ENCODE measurements at places on chromosomes 4 and X.
A peak's percentile ranks its signal among the peaks of the same experiment; 100 is the strongest.

DNA sequence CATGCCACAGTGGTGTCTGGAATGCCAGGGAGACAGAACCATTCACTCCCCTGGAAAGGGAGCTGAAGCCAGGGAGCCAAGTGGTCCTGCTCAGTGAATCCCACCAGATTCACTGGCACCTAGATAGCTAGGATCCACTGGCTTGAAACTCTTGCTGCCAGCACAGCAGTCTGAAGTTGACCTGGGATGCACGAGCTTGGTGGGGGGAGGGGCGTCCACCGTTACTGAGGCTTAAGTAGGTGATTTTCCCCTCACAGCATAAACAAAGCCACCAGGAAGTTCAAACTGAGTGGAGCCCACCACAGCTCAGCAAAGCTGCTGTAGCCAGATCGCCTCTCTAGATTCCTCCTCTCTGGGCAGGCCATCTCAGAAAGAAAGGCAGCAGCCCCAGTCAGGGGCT, 413.3 kb downstream of the PRDM5 start:
- no peak for DNase-seq

DNA sequence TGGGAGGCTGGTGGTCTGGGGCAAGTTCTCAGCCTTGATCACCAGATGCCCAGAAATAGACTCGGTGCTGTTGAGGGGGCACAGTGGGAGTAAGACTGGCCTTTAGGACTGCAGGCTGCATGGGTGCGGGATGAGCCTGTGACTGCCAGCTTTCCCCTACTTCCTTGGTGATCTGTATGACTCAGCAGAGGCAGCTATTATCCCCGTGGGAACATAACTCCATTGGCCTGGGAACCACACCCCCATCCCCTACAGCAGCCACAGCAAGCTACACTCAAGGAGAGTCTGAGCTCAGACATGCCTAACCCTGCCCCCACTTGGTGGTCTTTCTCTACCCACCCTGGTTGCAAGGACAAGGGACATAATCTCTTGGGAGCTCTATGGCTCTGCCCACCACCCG, 20.6 kb downstream of the CLIC2 start:
- no peak for DNase-seq

- DNase-seq: no peak
These were observed 316.8 kb downstream of the HS3ST1 start for GRCh38 chr4:11111876-11112275.

DNA sequence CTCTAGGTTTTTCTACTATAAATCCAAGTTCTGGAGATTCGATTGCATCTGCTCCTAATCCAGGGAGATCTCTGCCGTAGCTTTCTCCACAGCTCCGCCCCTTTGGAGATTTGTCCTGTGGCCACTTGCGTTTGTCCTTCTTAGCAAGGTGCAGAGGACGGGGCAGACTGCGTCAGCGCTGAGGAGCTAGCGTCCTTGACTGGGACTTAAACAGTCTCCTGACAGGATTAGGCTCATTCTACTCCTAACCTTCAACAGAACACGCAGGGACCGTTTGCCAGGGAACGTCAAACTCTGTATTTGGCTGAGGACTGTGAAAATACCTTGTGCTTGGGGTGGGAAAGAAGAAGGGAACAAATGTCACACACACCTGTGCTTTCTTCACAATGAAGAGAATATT, 38.6 kb downstream of the SORBS2 start:
- no peak for DNase-seq

DNA sequence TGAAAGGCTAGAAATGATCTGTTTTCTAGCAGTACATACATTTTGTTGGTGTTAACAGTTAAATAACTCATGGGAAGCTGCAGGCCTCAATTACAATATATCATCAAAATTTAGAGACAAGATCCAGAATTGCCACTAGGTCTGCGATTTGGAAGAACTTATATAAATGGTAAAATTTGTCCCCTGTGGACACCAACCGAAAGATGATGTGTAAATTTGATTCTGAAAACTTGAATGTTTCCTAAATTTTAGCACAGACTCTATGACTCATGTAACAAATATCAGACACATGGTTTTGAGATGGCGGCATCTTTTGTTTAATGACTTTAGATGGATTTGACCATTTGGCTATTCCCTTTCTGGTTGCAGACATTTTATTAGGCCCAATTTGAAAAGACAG, 6.0 kb upstream of the HPGDS start:
- DNase-seq: no peak

GRCh38 chrX:141857479-141857878, 19.4 kb downstream of the MAGEC3 start:
- no peak for DNase-seq

DNA sequence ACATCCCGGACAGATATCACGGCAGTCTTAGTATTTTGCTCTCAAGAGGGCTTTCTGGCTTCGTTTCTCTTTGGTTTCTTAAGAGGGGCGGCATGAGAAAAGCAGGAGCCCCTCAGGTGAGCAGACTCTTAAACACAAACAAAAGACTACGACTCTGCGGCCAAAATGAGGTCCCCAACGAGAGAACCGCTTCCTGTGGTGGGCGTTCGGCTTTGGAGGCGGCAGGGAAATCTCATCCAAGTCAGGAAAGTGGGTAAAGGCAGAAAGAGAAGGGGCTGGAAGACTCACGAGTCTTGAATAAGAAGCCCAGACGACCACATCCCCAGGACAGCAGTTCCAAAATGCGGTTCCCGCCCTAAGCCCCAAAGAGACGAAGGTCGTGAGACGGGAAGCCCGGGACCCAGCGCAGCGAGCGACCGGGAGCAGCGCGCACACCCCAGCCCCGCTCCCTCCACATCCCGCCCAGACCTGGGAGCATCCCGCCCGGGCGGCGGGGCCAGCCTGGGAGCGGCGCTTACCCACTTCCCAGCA, 409 bp downstream of the UGDH start:
- no peak for DNase-seq

GRCh38 chr4:47942081-47942819, 27.9 kb upstream of the NFXL1 start:
- DNase-seq: no peak

GRCh38 chrX:11704725-11705495, 39.2 kb upstream of the ARHGAP6 start:
- no peak for DNase-seq

DNA sequence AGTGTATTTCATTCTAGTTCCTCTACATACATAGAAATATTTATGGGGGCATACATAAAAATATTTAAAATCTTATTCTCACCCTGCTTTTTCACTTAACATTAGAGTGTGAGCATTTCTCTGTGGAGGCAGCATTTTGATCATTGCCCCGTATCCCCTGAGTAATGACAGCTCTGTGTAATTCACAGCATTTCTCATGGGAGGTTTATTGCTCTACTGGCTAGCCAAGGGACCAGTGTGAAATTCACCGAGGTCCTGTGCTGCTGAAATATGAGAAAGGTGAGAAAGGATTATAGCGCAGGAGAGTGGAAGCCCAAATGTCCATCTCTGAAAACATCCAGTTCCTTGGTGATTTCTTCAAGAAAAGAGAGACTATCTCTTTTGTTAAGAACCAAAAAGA, 22.9 kb downstream of the PDGFC start:
- no peak for DNase-seq

- DNase-seq: no peak
These were observed 79.4 kb downstream of the MSL3 start for GRCh38 chrX:11837437-11837836.

DNA sequence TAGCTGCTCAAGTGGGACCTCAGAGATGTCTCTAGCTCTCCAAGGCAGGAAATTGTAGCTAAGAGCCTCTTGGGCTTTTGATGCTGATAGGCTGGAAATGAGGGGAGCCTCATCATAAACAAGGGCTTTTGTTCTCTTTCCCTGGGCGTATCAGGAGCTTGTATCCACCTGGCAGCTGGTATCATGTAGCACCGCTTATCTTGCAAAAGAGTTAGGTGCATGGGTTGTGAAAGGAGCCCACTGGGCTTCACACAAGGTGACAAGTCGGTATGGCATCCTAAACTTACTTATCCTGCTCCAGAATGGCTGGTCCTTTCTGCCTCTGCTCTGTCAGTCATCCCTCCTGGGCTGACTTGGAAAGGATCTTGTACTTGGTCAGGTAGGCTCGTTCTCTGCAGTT, 565.8 kb downstream of the GRXCR1 start:
- no peak for DNase-seq

DNA sequence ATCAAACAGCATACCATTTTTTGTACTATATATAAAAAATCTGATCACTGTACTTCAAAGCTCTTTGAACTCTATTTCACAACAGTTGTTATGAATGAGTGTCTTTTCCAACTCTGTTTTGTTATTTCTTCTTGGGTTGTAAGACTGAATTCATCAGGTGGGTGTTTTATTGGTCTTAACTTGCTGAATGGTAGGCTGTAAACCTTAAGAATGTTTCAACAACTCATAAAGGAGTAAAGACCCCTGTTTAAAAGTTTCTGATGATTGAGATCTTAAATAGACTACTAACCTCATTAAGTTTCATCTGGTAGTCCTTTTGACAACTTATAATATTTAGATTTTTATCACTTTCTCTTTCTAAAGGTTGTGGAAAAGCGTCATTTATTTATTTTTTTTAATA, 18.4 kb upstream of the STAG2 start:
- no peak for DNase-seq

GRCh38 chrX:378443-378842, 8.3 kb downstream of the PPP2R3B start:
- DNase-seq: no peak

DNA sequence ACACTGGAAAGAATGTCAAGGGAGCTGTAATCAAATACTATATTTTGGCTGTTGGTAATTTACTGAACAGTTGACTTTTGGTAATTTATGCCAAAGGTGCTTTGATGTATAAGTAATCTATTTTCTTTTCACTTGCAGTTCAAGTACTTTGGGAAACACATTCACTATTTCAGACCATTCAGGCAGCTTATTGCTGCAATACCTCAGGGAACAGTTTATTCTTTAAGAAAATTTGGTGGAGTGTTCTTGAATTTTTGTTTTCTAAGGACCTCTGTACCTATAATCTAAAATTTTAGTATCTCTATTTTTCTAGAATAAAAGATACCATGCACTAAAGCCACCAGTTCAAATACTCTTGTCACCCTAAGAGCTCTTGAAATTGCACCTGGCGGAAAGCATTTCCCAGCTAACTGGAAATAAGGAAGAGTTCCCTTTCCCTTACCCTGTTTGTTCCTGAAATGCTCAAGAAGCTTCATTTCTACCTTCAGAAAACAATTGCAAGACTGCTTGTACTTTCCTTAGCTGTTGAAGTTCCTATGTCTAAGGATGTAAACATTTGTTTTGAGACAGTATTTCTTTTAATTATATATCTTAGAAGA, 633.5 kb upstream of the FAT1 start:
- no peak for DNase-seq

DNA sequence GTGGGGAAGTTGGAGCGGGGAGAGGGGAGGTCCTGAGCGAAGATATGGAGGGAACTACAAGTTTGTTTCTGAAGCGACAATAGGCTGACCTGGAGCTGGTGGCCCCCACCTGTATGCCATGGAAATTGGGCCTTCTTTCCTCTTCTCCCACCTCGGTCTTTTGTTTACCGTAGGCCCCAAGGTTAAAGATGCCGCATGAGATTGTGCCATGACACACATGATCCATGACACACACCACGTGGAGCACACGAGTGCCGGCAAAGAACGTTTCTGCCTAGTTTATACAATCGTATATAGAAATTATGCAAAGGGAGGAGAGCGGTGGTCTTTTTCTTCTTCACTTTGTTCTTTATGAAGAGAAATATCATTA, 408 bp downstream of the TMEM33 start:
- DNase-seq: peak; percentile 21

GRCh38 chrX:103556963-103557612, 28.2 kb upstream of the TCEAL4 start:
- DNase-seq: no peak

DNA sequence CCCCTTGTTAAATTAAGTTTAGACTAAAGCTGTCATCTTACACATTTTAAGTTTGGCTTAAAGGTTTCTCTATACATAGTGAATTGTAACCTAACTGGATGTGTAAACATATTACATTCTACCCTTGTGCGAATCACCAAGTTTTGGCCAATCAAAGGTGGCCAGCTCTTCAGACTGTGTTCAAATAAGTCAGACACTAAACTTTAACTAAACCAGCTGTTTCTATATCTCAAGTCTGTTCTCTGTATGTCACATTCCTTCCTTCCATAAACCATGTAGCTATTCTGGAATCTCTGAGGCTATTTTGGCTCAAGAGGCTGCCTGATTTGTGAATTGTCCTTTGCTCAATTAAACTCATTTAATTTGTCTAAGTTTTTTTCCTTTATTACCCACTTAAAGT, 6.7 kb downstream of the SULT1B1 start:
- no peak for DNase-seq

- peak; percentile 6 for DNase-seq
These were observed 12.5 kb downstream of the ATP11C start for GRCh38 chrX:139920316-139920715.

- DNase-seq: peak; percentile 59
These were observed 21.8 kb downstream of the CMC4 start for GRCh38 chrX:155048977-155049619.

DNA sequence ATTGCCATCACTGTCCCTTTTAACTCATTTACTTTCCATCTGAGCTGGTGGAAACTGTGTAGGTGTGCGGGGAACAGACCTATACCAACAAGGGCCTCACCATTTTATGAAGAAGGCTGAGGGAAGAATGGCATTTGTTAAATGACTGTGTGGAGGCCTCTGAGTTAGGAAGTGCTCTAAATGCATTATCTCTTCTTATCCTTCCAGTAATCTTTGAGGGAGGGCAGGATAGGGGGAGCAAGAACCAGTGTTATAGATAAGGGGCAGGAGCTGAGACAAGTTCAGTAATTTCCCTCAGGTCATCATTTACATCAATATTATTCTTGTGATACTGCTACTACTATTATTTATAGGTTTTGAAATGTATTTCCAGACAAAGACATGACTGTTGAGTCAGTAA, 122.4 kb upstream of the PDLIM3 start:
- DNase-seq: no peak

DNA sequence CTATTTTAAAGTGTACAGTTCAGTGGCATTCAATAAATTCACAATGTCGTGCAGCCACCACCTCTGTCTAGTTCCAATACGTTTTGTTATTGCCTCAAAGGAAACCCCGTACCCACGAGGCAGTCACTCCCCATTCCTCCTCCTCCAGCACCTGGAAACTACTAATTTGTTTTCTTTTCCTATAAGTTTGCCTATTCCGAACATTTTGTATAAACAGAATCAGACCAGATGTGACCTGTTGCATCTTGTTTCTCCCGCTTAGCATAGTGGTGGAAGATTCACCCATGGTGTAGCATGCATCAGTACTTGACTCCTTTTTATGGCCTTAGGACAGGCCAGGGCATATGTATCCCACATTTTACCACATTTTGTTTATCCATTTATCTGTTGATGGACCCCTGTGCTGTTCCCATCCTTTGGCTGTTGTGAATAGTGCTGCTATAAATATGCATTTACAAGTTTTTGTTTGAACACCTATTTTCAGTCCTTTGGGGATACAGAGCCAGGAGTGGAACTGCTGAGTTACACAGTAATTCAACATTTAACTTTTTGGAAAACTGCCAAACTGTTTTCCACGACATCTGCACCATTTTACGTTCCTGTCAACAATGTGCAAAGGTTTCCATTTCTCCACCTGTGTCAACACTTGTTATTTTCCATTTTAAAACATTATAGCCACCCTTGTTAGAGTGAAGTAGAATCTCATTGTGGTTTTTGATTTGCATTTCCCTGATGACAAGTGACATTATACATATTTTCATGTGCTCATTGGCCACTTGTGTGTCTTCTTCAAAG, 57.8 kb upstream of the STX18 start:
- DNase-seq: no peak

GRCh38 chrX:8346060-8346459, 118.6 kb upstream of the VCX3B start:
- DNase-seq: no peak
